Activated T-cell treated with anti-CD3 and anti-CD28 coated beads, Interleukin-2, amount 50 U/mL, for 72 hours (primary cell): ENCODE measurements at places on chromosomes 1 and 21. TPM values are rescaled to one million over a fixed set of nuclear protein-coding genes. Genes with fewer than 3 reads are reported as not detected.

The RGS8 gene
- total RNA-seq, result not detected

The CD1E gene
- total RNA-seq, result not detected

The RAB4A gene
- total RNA-seq, result 31.7 TPM

The ELAPOR1 gene
- total RNA-seq, result 10.2 TPM

- H3K27ac ChIP-seq, result no peak overlapping the region
- peaks cover 5% of the 10 kb centered on the region for H3K4me1 ChIP-seq
- no peak overlapping the region for H3K4me3 ChIP-seq
- H3K27me3 ChIP-seq, result no peaks in the 10 kb centered on the region
- H3K36me3 ChIP-seq, result no peaks in the 10 kb centered on the region
- no peak for DNase-seq
These were observed 26.4 kb downstream of the TEX35 start for GRCh38 chr1:178539291-178539690.

GRCh38 chr21:44533121-44533890 is 6.7 kb downstream of the KRTAP10-1 start:
- H3K4me1 ChIP-seq, result no peaks in the 10 kb centered on the region
- H3K4me3 ChIP-seq, result no peak overlapping the region
- no peak for DNase-seq

GRCh38 chr1:56061824-56062223 is 517.5 kb downstream of the PLPP3 start:
- H3K36me3 ChIP-seq, result no peaks in the 10 kb centered on the region
- no peak overlapping the region for H3K4me3 ChIP-seq
- H3K27ac ChIP-seq, result no peak overlapping the region
- H3K27me3 ChIP-seq, result peaks cover 2% of the 10 kb centered on the region

DNA sequence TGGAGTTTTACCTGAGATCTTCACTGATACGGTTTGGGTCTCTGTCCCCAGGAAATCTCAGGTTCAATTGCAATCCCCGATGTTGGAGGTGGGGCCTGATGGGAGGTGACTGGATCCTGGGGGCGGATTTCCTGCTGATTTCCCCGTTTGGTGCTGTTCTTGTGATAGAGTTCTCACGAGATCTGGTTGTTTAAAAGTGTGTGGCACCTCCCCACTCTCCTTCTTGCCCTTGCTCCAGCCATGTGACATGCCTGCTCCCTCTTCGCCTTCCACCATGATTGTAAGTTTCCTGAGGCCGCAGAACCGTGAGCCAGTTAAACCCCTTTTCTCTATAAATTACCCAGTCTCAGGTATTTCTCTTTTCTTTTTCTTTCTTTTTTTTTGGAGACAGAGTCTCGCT is 126.4 kb upstream of the SLC45A1 start:
- no peaks in the 10 kb centered on the region for H3K36me3 ChIP-seq
- H3K4me1 ChIP-seq, result peaks cover 7% of the 10 kb centered on the region
- no peaks in the 10 kb centered on the region for H3K27me3 ChIP-seq
- H3K4me3 ChIP-seq, result no peak overlapping the region

DNA sequence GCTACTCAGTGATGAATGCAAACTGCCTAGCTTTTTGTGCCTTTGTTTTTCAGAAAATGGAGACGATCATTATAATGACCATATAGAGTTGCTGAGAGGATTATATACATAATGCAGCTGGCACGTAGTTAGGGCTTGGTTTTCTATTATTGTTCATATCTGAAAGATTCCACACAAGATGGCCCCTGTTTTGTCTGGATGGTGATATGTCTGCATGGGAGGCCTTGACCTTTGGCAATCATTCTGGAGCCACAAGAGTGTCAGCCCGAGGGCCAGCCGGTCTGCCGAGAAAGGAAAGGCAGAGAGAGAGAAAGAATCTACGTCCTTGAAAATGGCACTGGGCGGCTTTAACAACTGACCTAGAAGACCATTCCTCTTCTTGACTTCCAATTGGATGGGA is 5.7 kb upstream of the SH2D1B start:
- peaks cover 14% of the 10 kb centered on the region for H3K27me3 ChIP-seq
- no peak for DNase-seq
- H3K36me3 ChIP-seq, result no peaks in the 10 kb centered on the region
- no peak overlapping the region for H3K4me3 ChIP-seq
- H3K27ac ChIP-seq, result no peak overlapping the region

DNA sequence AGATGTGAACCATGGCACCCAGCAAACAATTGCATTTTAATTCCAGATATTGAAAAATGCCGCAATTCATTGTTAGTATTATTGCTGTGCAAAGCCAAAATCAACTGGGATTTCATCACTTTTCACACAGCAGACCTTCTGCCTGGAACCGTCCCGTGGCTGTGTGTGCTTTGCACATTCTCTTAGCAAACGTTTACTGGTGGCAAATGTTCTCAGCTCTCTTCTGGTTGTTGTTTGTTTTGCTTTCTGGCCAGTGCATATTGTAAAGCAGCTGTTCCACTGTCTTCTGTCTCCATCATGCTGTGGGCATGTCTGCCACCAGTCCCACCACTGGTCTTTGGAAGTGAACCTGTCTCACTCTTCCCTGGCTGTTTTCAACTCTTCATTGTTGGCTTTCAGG is 19.8 kb upstream of the TTLL10 start:
- peaks cover 16% of the 10 kb centered on the region for H3K36me3 ChIP-seq
- H3K4me1 ChIP-seq, result no peaks in the 10 kb centered on the region
- H3K4me3 ChIP-seq, result no peak overlapping the region
- no peak for DNase-seq
- H3K27me3 ChIP-seq, result no peaks in the 10 kb centered on the region
- no peak overlapping the region for H3K27ac ChIP-seq

- no peak overlapping the region for H3K27ac ChIP-seq
- no peaks in the 10 kb centered on the region for H3K4me1 ChIP-seq
- no peaks in the 10 kb centered on the region for H3K27me3 ChIP-seq
- H3K4me3 ChIP-seq, result no peak overlapping the region
- no peak for DNase-seq
These were observed 450.8 kb downstream of the USP25 start for GRCh38 chr21:16180614-16181013.

DNA sequence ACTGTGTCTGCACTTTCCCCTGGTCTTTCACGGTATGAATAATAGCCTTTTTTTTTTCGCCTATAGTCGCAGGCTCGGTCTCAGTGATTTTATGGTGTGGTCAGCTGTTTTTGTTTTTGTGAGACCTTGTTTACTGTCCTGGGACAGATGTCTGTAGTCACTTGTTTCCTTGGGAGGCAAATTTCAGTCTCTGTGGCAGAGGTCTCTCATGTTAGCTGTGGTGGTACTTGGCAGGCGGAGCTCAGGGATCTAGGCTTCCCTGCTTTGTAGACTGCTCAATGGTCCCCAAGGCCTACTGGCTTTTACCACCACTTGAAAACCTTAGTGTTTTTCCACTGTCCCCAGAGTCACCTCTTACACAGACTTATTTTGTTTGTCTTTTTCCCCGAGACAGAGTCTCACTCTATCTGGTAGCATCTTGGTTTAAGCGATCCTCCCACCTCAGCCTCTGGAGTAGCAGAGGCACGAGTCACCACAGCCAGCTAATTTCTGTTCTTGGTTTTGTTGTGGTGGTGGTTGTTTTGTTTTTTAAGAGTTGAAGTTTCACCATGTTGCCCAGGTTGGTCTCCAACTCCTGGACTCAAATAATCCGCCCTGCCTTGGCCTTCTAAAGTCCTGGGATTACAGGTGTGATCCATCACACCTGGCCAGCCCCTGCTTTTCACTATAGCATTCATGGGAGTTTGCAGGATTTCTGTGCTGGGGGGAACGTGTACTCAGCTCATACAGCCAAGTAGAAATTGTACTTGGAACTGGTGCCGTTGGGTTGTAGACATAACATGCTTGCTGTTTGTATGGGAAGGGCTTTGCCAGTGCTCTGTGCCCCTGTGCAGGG is 10.3 kb downstream of the RNU1-2 start:
- H3K27me3 ChIP-seq, result no peaks in the 10 kb centered on the region
- no peaks in the 10 kb centered on the region for H3K36me3 ChIP-seq
- DNase-seq, result peak; percentile 50
- peaks cover 32% of the 10 kb centered on the region for H3K4me1 ChIP-seq
- H3K27ac ChIP-seq, result peak overlapping the region; percentile 42

GRCh38 chr1:184162281-184162680 is 110.8 kb downstream of the TSEN15 start:
- H3K27ac ChIP-seq, result no peak overlapping the region
- H3K36me3 ChIP-seq, result peaks cover 3% of the 10 kb centered on the region
- H3K4me1 ChIP-seq, result peaks cover 4% of the 10 kb centered on the region
- H3K27me3 ChIP-seq, result peaks cover 6% of the 10 kb centered on the region
- no peak for DNase-seq

GRCh38 chr1:25150985-25151495 is 81.3 kb downstream of the SYF2 start:
- peaks cover 41% of the 10 kb centered on the region for H3K27me3 ChIP-seq
- H3K4me3 ChIP-seq, result no peak overlapping the region
- DNase-seq, result no peak
- H3K4me1 ChIP-seq, result peaks cover 5% of the 10 kb centered on the region
- H3K36me3 ChIP-seq, result peaks cover 1% of the 10 kb centered on the region

DNA sequence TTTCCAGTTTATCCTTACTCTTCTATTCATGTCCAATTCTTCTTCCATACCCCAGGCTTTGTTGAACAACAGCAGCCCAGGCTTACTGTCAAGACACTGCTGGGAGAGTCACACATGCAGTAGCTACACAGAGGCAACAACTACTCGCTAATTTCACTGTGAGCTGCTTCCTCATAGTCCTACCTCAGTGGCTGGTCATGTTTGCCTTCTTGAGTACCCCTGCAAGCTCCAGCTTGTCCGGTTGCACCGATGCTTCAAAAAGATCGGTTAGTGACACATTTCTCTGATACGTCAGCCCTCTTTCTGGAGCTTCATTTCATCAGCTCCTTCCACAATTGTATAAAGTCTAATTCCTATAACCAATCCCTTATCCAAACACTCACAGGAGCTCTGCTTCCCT is 246.7 kb upstream of the NFIA start:
- H3K4me1 ChIP-seq, result no peaks in the 10 kb centered on the region
- no peaks in the 10 kb centered on the region for H3K36me3 ChIP-seq
- H3K27ac ChIP-seq, result no peak overlapping the region
